SK-MEL-5 (cell line): ENCODE measurements at places on chromosomes 1 and 21.
A peak's percentile ranks its signal among the peaks of the same experiment; 100 is the strongest.

DNA sequence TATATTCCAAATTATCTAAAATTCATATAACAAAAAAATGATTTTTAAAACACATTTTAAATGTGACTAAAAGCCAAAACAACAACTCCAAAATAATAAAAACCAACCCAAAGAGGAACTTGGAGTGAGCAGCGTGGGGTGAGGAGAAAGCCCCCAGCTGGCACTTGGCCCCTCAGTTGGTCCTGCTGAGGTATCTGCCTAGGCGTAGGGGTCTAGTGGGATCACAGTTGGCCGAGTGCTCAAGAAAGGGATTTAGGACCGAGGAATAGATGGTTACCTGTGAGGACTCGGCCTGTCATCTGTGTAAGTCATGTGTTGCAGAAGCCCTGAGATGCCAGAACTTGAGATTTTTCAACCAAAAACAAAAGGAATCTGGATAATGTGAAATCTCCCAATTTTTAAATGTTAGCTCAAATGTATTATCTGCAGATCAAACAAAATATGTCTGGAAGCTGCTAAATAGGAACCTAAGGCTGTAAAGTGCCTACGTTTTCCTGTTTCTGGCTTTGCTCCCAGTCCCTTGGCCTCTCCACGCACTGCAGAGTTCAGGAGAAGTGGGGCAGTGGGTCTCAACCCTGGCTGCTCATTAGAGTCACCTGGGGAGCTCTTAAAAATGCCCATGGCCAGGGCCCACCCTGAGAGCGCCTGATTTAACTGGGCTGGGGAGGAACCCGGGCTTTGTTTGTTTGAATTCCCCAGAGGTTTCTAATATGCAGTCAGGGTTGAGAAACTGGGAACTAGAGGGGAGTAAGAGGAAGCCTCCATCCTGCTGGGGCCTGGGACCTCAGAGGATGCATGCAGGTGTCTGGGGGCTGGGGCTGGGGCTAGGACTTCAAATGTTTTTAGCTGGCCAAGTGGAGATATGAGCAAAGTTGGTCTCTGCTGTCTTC lies 38.5 kb upstream of the LDLRAP1 start:
- DNase-seq: no peak

GRCh38 chr1:229272164-229273158 lies 1.6 kb downstream of the RAB4A start:
- DNase-seq: no peak

GRCh38 chr1:201475130-201475529 lies 6.1 kb upstream of the PHLDA3 start:
- DNase-seq: no peak

- no peak for DNase-seq
These were observed 513.6 kb downstream of the USP25 start for GRCh38 chr21:16243396-16243795.

DNA sequence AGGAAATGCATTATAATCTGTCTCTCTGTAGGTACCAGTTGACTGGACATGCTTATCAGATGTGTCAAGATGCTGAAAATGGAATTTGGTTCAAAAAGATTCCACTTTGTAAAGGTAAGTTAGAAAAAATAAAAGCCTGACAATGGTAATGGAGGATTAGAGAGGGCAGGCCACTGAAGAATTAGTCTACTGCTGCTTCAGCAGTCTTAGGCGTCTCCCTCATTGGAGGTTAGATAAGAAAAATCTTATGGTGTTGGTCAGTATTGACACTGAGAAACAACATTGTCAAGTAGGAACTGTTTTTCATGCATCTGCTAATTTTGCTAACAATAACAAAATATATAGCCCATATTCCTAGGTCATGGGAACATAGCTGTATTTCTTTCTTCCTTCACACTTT lies 20.1 kb downstream of the CR2 start:
- no peak for DNase-seq

DNA sequence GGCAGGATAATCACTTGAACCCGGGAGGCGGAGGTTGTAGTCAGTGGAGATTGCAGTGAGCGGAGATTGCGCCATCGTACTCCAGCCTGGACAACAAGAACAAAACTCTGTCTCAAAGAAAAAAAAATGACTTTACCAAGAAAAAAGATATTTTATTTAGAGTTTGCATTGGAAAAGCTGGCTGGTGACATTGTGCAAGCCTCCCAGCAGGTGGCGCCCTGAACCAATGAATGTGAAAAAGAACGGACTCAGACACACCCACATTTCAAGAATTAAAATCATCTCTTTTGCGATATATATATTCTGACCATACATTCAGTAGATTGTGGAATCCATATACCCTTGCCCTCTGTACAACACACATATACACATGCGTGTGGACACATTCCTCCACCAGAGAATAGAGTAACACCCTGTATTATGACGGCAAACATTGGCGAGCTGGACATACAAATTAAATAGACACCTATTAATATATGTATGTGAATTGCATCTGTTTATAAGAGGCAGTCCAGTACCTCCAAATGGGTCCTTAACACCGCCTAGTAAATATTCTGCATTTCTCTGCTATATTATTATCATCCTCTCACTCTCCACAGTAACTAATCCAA lies 39.0 kb upstream of the CADM3 start:
- peak; percentile 76 for DNase-seq

DNA sequence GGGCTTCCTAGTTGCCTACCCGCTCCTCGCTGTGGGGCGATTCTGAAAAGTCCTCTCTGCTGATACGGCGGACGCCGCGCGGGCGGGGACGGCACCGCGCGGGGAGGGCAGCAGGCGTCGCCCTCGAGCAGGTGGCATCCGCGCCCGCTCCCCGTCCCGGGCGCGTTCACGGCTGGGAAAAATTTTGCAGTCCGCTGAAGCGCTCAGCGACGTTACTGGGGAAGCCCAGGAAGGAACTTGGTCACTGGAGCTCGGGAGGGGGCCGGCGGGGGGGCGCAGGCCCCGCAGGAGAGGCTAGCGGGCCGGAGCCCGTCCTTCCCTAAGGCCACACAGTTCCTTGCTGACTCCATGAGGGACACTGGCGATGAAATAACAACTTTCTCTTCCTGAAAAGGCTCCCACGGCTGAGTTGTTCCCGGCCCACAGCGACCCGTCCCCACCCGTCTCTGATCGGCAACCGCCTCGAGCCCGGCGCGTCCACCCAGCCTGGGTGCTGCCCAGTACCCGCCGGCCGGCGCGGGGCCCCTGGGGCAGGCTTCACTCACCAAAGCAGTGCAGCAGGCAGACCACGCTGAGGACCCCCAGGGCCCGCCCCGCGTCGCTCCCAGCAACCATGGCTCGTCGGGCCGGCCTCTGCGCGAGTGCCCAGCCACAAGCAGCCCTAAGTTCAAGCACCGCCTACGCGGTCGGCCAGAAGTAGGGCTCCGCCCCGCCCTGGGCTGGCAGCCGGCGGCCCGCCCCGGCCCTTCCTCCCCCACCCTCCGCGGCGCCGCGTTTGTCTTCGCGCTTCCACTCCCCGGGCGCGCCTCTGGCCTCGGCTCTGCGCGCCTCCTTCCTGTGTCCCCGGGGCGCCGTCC lies at the start of gene CD58:
CD58 (minus strand) TSS at position 669 of the 857 bp plus-strand sequence; CDS start at position 615, 54 bp downstream.
- DNase-seq: peak; percentile 82

DNA sequence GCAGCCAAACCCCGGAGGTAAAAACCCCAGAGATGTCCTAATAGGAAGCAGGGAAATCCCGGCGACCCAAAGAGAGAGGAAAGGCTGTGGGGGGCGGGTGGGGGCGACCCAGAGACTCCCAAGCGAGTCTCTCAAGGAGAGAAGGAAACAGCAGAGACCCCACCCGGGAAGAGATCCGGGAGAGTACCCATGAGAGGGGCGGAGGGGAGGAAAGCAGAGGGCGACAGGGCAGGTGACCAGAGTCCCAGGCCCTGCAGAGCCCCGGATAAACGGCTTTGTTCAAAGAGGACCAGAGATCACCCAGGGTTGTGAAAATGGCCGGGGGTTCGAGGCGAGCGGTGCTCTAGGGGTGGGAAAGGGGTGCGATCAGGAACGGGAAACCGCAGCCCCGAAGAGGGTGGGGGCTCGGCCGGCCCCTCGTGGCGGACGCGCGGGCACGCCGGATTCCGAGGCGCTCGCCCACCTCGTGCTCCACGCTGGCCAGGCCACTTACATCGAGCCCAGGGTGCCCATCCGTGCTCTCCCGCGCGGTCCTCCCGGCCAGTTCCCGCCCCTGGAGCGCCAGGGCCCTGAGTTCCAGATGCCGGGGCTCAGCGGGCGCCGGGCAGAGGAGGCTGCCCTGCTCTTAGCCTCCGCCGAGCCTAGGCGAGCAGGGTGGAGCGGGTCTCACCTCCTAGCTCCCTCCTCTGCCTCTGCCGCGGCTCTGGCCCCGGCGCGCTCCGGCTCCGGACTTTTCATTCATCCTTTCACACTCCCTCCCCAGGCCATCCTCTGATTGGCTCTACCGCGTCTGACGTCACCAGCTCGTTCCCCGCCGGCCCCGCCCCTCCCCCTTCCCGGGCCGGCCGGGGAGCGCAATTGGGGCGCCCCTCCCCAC lies 52.3 kb downstream of the RHBG start:
- DNase-seq: peak; percentile 78

GRCh38 chr1:28322194-28322593 lies 6.6 kb upstream of the MED18 start:
- no peak for DNase-seq

GRCh38 chr1:108646648-108647269 lies 14.1 kb downstream of the HENMT1 start:
- peak; percentile 64 for DNase-seq

DNA sequence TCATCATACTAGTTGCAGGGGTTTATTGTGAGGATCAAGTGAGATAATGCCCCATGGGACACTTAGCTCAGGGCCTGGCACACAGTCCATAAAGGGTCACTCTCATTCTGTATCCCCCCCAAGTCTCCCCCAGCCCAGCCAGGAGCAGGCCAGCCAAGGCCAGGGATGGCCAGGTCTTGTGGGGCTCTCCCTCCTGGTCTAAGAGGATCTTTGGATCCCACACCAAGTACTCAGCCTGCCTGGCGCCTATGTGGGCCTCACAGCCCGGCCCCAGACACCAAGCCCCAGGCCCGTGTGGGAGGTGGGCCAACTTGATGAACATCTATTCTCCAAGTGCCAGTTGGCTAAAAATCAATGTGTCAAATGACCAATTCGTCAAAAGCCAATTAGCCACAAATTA lies 117.8 kb downstream of the GLIS1 start:
- DNase-seq: no peak

DNA sequence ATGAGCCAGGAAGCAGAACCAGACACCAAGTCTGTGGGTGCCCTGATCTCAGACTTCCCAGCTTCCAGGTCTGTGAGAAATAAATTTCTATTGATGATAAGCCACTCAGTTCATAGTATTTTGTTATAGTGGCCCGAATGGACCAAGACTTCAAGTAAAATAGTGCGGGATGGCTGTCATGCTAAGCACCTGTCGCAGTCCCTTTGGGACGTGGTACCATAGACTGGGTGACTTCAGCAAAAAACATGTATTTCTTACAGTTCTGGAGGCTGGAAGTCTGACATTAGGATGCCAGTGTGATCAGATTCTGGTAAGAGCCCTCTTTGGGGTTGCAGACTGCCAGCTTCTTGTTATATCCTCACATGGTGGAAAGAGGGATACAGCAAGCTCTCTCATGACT lies 2.6 kb upstream of the C1orf198 start:
- no peak for DNase-seq

DNA sequence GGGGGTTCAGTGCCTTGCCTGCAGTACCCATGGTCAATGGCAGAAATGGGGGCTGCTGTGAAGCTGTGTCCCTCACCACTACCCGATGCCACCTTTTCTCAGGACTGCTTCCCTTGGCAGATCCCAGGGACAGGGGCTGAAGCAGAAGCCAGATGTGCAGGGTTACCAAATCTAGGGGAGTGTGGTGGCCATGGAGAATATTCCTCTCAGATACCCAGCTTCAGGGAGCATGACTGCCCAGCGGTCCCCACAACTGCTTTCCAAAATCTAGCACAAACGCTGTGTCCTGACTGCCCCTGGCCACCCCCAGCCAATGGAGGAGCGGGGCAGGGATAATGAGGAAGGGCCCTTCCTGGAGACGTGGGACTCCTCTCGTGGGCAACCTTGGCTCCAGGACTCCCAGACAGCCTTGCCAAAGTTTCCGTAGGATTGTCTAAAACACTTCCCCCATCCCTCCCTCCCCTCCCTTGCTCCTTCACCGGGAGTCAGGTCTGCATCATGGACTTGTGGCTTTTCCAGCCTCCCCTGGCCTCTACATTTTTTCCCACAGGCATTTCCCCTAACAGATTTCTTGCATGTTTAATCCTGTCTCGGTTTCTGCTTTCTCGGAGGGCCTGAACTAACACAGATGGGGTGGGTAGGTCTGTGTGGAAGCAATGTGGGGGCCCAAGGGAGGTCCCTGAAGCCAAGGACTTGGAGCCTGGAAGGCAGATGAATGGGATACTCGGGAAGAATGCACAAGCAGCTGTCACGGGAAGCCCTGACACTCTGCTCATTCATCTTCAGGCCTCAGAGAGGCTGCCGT lies 80.5 kb downstream of the OMA1 start:
- DNase-seq: no peak

- no peak for DNase-seq
These were observed 1802.4 kb downstream of the MRPL39 start for GRCh38 chr21:23804866-23805265.

GRCh38 chr1:110216844-110217444 lies 6.8 kb downstream of the KCNC4 start:
- no peak for DNase-seq

- DNase-seq: no peak
These were observed 244.9 kb downstream of the DISC1 start for GRCh38 chr1:231871471-231871870.

DNA sequence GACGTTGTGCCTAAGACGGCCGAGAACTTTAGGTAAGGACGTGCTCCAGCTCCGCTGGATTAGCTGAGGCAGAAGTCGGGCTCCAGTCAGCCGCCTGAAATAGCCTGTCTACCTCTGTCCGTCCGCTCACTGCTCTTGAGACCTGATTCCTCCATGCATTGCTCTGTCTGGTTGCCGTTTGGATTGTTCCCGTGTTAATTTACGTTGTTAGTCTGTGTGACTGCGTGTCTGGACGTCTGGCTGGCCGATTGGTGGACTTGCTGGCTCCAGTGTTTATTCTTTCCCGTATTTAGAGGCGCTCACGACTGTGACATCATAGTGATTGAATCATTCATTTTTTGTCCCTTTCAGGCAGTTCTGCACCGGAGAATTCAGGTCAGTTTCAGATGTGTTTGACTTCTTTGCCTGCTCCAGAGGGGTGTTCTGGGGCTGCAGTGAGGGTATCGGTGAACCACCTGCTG lies 684 bp downstream of the PPIH start:
- DNase-seq: no peak

GRCh38 chr1:246689409-246690008 lies 34.7 kb upstream of the SCCPDH start:
- DNase-seq: peak; percentile 85

DNA sequence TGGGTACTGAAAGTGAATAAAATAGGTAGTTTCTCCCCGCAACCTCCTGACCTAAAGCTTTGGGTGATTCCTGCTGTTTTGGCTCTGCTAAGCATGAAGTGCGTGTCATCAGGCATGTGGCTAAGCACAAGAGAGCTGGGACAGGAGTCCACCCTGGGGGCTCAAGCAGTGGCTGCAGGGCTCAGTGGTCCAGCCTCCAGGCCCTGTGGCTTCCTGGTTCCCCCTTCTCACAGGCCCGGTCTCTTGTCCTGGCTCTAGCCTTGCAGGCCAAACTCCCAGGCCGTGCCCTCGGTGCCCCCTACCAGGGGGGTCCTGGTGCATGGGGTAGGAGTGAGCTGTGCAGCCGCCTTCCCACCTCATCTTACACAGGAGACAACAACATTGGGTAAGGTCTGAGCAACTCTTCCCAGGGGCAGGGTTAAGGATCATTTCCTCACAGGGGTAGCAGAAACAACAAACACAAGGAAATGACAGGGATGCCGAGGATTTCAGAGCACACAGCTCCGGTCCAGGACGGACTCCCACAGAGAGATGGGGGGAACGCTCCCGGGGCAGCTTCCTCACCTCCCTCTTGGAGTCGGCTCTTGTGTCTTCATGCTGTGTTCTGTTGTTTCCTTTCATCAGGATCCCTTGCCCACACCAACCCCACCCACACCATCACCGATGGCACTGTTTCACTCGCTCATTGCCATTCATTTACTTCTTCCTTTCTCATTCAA lies 19.8 kb upstream of the SLC2A1 start:
- DNase-seq: no peak
